GOT3 (cell line): ENCODE measurements at places on chromosomes 16 and 17.

- no peak for DNase-seq
These were observed 712 bp upstream of the SPECC1 start for GRCh38 chr17:20008242-20009051.

DNA sequence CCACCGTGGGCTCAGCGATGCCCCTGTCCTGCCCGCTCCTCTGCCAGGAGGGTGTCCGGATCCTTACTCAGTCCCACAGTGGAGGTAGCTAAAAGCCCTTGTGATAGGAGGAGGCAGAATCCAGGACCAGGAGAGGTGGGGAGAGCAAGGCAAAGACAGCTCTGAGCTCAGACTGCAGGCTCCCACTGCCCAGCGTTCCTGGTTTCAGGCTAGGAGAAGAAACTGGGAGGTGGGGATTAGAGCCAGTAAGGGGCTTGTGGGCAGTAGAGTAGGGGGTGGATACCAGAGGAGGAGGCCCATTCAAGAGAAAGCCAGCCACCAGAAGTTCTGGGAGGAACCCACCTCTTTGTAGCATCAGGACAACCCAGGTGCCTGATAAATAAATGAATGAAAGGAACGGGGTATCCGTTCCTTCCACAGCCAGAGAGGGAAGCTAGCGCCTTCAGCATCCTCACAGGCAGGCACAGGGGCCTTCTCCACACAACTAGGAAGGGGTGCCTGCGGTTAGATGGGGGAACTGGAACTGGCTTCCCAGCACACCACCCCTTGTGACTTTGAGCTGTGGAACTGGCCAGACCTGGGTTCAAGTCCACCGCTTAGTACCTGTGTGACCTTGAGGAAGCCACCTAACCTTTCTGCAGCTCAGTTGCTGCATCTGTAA, 2.3 kb downstream of the IL21R start:
- DNase-seq: no peak

DNA sequence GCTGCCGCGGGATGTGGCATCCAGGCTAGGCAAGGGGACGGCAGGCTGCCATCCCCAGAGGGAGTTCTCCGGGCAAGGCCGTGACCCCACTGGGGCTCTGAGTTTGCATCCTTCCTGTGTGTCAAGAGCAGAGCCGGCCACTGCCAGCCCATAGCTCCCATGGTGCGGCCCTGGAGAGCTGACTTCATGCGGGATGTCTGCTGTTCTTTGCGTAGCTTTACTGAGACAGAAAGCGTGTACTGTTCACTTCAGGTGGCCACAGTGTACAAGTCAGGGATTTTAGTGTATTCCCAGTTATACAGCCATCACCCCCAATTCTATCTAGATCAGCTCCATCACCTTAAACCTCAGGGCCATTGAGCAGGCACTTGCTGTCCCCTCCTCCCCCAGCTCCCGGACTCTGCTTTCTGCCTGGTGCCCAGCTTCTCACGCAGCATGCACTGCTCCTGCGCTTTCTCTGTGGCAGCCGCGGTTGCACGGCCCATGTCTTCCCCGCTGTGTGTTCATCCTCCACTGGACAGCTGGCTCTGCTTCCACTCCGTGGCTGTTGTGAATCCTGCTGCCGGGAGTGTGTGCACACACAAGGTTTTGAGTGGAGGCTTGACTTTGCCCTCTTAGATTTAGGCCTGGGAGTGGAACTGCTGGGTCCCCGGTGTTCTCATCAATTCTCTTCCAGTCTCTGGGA, 71.2 kb downstream of the KLHDC4 start:
- no peak for DNase-seq

GRCh38 chr17:35548978-35549377, 11.5 kb upstream of the SLFN12L start:
- DNase-seq: no peak

- DNase-seq: no peak
These were observed 351 bp upstream of the GDPD1 start for GRCh38 chr17:59219992-59220327.

DNA sequence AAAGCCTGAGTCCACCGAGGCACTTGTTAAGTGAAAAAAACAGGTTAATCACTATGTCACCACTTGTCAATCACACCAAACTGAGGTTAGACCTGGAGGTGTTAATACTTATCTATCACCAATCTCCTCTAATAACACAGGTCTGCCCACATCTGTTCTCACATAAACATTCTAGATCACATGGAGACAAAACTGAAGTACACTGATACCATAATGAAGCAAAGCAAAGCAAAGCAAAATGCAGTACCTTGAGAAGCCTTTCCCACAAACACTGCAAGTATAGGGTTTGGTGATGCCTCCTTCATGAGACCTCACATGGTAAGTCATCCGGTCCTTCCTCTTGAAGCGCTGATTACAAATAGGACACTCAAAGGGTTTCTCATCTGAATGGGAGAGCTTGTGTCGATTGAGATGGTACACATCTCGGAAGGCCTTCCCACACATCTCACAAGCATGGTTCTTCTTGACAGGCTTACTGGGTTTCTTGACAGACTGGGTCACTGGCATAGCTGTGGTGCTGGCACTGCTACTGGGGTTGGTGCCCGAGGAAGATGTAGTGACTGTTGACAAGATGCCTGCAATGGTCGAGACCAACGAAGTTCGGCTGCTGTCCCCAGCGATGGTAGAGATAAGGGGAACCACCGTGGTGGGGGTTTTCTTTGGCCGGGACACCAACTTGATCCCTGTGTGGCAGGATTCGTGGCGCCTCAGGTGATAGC, 5.4 kb downstream of the VEZF1 start:
- no peak for DNase-seq

DNA sequence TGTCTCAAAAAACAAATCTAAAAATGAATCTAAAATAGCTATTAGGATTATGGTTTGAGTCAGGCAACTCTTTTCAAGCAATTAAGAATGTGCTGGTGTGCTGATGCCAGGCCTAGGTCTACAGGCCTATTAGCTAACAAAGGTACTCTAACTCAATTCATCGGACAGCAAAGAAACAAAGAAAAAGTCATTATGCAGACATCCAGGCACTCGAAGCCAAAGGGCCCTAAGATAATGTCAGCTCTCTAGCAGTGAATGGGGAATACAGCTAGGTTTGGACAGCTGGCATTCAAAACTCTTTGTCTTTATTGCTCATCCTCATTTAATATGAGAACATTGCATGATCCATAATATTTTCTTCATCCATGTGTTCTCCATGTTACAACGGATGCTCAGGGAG, 108.5 kb downstream of the TMEM114 start:
- no peak for DNase-seq

DNA sequence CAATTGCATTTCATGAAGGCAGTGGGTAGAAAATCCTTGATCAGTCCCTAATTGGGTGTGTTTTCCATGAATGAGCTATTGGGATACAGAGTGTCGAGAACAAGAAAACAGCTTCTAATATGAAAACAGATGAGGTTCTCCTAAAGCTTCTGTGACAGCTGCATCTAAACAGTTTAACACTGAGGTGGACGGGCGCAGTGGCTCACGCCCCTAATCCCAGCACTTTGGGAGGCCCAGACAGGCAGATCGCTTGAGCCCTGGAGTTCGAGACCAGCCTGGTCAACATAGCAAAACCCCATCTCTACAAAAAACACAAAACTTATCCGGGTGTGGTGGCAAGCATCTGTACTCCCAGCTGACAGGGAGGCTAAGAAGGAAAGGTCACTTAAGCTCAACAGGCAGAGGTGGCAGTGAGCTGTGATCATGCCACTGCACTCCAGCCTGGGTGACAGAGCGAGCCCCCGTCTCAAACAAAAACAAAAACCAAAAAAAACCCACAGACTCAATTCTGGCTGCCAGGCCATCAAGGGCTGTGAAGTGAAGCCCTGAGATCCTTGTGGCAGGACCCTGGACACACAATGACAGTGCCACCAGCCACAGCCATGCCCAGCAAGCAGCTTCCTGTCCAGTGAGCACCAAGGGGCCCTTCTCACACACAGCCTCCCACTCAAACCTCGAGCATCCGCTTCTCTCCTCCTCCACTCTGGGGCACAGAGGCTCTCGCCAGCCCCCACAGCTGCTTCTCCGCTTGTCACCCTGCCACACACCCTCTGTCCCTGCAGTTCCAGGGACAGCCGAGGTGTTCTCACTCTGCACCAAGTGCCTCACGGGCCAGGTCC, 44.0 kb downstream of the ANKRD11 start:
- no peak for DNase-seq

DNA sequence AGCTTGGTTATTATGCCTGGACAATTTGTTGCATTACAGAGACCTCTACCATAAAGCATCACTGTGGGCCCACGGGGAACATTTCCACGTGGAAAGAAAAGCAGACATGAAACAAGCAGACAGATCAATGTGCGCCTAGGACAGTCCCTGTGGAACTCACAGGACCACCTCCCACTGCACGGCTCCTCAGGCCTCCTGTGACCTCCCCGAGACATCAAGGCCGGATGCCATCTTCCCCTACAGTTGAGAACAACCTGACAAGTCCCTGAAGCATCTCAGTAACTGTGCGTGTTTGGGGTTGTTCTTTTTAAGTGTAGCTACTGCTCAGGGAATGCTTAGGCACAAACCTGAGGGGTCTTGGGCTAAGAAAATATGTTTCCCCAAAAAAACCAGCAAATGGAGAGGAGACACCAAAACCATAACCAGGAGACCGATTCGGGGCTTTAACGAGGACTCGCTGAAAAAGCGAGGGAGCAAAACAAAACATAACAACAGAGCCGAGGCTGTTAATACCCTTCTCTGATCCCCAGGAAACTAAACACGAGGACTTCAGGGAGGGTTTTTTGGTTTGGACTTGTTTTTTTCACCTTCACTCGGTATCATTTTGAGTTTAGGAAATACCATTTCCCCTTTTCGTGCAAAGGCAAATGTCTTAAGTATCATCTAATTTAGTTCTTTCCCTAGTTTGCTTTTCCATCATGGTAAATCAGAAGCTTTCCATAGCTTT, 87.1 kb downstream of the CYTH1 start:
- DNase-seq: no peak

GRCh38 chr17:50344731-50345365, 1.1 kb upstream of the XYLT2 start:
- DNase-seq: no peak

GRCh38 chr17:7575481-7575883, 4.0 kb upstream of the CD68 start:
- DNase-seq: no peak

- peak; percentile 96 for DNase-seq
These were observed 82.3 kb downstream of the CCDC182 start for GRCh38 chr17:57662644-57663308.

DNA sequence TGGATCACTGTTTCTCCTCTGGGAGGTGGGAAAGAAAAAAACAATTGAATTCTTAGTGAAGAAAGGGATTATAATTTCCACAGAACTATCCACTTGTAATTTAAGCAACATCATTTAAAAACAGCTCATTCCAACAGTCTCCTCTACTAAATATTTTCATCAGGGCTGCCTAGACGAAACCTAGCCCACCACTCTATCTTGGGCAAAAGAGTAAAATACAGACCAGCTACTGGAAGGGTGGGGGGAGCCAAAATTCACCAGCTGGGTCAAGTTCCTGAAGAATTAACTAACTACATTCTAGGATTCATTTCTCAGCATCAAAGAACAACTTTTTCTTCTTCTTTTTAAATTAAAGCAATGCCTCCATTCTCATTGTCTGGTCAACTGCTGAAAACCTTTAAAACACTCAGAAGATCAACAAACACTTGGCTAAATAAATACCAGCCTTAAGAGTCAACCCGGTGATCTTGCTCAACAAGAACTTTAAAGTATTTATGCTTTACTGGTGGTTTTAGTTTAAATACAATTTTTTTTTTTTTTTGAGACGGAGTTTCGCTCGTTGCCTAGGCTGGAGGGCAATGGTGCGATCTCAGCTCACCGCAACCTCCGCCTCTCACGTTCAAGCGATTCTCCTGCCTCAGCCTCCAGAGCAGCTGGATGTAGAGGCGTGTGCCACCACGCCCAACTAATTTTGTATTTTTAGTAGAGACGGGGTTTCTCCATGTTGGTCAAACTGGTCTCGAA, 25.2 kb downstream of the KANSL1 start:
- no peak for DNase-seq

- no peak for DNase-seq
These were observed 72.0 kb downstream of the SKAP1 start for GRCh38 chr17:48357779-48358602.

GRCh38 chr17:38324772-38325171, 19.0 kb downstream of the GPR179 start:
- DNase-seq: no peak

DNA sequence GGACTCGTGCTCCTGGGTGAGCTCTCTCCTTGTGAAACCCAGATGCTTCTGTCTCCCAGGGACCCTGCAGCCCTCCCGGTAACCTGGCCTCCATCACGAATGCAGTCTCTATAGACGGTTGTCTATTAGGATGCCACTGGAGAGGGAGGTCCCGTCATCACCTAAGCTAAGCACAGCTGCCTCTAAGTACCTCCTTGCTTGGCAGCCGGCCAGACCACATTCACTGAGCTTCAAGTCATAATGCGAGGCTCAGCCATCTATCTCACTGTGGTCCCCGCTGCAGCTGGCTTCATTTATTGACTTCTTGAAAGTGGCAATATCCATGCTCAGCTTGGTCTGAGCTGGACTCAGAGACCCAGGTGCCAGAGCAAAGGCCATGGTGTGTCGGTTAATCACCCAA, 74.5 kb upstream of the HSBP1 start:
- no peak for DNase-seq

- no peak for DNase-seq
These were observed 5.5 kb upstream of the SLC7A5 start for GRCh38 chr16:87874639-87875427.
